ENCODE measurements at places on chromosomes 6 and 20. TPM values are rescaled to one million over a fixed set of nuclear protein-coding genes. Genes with fewer than 3 reads are reported as not detected.

Gene LAMA2
- polyA plus RNA-seq, result 28.7 TPM

Gene LY86
- 1.7 TPM for polyA plus RNA-seq

Gene TINAG
- 0.09 TPM for polyA plus RNA-seq

Gene PAK5
- 0.07 TPM for polyA plus RNA-seq

Gene MAP7
- polyA plus RNA-seq, result 0.79 TPM

Gene TSPO2
- polyA plus RNA-seq, result not detected

Gene ZNF341
- polyA plus RNA-seq, result 2.0 TPM

Gene SRC
- 9.5 TPM for polyA plus RNA-seq

Gene TAGAP
- 0.63 TPM for polyA plus RNA-seq

Gene NNAT
- 1.2 TPM for polyA plus RNA-seq

Gene SPATA25
- 1.7 TPM for polyA plus RNA-seq

Gene PRDM13
- not detected for polyA plus RNA-seq

Gene SYCP2
- polyA plus RNA-seq, result 1.7 TPM

Gene EEF1A2
- 952 TPM for polyA plus RNA-seq

Gene PDE7B
- 2.9 TPM for polyA plus RNA-seq

Measured in right cardiac atrium (tissue), 5 donors.